GM12864 (cell line): ENCODE measurements at places on chromosomes 3 and 15.

DNA sequence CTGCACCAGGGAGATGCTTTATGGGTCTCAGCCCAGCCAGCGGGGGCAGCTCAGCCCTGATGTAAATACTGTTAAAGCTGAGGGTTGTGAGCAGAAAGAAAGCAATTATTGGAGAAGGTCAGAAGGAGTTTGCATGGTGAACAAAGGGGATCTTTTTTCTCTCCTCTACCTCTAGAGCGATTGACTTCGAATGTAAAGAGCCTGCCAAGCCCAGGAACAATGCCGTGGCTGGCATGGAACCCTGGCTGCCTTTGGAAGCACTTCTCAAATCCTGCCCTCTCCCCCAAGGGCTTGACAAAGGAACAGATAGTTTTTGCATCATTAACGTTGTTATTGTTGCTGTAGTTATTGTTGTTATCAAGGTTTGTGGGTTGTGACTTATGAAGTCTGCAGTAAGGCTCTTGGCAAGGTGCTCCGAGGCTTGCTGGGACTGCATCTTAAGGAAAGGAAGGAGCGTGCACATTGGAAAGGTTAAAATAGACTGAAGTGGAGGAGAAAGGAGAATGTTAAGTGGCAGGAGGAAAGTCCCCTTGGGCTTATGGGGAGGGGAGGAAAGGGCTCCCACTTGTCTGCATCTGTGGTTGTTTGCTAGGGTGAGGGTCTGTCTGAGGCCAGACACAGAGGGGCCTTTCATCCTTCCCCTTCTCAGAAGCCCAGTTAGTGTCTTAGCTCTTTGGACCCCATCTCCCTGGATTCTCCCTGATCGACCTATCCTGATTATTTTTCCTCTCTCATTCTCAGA is 16.7 kb downstream of the PDIA5 start:
- DNase-seq: no peak

DNA sequence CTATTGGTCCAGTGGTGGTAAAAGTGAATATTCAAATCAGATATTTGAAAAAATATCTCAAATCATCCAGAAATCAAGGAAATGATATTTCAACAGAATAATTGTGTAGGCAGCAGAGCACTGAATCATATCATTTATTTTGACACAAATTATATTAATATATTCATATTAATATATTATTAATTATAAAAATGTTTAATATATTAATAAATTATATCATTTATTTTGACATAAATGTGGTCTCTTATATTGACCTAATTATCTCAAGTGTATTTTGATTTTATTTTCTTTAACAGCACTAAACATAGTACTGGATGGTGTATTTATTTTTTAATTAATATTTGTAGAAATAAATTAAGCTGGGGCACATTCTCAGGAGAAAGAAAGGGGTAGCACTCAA is 257.7 kb upstream of the THBS1 start:
- no peak for DNase-seq

DNA sequence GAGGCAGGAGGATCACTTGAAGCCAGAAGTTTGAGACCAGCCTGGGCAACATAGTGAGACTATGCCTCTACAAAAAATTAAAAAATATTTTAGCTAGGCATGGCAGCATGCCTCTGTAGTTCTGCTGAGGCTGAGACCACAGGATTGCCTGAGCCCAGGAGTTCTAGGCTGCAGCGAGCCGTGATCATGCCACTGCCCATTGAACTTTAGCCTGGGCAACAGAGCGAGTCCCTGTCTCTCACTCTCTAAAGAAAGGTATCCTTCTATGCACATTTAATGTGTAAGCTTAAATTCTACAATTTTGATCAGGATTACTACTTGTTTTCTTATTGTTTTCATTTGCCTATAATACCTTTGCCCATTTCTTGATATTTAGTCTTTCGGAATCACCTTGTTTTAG is 26.8 kb downstream of the GALK2 start:
- no peak for DNase-seq

DNA sequence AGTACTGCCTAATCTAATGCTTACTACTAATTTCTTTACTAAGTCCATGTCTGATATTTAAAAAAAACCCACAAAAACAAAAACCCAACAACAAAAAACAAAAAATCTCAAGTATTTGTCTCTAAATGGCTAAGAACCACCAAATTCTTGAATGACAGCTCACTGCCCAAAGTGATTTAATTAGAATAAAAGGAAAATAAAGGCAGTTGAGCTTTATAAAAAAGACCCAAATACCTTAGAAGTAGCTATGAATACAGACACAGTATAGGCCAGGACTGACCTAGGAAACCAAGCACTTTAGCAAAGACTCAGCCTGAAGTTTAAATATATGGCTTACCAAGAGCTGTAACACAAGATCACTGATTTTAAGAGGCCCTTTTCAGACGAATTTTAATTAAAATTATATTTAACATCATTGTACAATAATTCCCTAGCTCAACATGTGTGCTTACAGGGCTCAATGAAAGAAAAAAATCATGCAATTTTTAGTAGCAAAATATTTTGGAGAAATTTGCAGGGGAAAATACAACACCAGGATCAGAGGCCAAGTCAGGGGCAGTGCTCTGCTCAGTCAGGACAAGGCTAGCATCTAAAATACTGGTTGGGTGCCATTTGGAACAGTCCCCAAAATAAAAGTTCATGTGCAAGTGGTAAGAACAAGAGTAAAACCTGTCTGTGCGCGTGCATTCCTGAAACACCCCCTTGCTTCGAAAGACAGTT is 24.8 kb downstream of the UQCC5 start:
- DNase-seq: no peak

DNA sequence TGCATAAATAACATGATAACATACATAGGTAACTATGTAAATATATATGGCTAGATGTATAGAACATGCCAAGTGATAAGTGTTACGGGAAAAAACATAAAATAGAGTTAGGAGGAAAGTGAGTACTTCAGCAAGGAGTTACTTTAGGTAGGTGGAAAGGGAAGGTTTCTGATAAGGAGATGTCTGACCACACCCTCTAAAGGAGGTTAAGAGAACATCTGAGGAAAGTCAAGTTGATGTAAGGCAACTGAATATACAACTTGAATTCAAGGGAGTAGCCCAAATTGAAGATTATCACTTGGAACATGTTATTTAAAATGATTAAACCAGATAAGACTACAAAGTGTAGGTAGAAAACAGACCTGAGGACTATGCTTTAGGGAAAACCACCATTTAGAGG is 13.8 kb downstream of the PIERCE2 start:
- DNase-seq: no peak

DNA sequence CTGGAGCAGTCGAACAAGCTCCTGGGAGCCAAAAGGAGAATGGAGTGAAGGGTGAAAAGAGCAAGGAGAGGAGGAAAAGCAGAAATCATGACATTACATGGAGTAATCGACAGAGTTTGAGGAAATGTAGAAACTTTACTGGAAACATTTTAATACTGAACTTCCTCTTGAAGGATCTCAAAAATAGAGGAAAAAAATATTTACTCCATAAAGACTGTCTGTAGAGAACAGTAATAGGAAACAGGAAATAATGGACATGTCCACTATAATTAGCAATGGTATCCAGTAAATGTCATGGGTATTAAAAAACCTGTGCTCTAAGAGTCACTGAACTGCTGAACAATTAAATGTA is 53.0 kb downstream of the TBC1D2B start:
- no peak for DNase-seq

GRCh38 chr3:49869525-49870126 is at the start of gene CAMKV:
Gene CAMKV, minus strand, starts transcription at chr3:49869906. Its CDS starts 7,518 bp downstream, at chr3:49862388.
- no peak for DNase-seq
